ENCODE measurements at places on chromosomes 13 and 19.

DNA sequence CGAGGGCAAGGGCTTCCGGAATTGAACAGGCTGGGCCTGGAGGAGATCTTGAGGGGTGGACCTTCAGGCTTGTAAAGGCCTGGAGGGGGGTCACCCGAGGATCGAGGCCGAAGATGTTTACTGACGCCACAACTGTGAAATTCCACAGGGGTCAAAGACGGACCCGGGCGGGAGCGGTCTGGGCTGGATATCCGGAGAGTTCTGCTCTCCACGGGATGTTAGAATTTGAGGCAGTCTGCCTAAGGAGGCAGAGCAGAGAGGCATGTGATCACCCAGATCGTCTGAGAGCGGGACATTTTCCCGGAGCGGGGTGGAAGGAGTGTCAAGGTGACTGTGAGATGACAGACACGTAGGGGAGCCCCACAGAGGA lies 13.2 kb downstream of the KLHL26 start:
- peak; percentile 70 for DNase-seq

- peak; percentile 77 for DNase-seq
Observed at GRCh38 chr19:48330012-48330681, 4.8 kb downstream of the EMP3 start.

DNA sequence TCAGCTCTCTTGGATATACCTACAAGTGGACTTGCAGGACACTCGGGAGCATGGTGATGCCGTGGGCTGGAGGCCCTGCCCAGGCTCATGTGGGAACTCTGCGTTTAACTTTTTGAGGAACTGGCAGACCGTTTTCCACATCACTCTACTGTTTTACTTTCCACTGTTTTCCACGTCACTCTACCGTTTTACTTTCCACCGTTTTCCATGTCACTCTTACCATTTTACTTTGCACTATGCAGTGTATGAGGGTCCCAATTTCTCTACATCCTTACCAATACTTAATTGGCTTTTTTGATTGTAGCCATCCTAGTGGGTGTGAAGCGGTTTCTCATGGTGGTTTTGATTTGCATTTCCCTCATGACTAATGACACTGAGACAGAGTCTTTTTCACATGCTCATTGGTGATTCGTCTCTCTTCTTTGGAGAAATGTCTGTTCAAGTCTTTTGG lies 40.5 kb downstream of the GATAD2A start:
- no peak for DNase-seq

DNA sequence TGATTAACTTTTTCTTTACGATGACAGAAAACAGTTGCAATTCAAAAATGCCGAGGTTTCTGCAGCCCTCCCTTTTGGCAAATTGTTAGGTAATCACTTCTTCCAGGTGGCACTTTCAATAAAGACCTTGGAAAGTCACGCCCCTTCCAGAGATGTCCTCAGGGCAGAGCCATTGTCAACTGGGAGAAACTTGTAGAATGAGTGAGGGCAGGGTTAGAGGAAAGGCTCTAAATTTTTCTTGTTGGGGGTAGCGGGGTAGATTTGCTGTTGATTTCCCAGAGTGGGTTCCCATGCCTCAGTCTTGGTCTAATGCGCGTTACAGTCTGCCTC lies 421.1 kb downstream of the FGF9 start:
- DNase-seq = no peak

DNA sequence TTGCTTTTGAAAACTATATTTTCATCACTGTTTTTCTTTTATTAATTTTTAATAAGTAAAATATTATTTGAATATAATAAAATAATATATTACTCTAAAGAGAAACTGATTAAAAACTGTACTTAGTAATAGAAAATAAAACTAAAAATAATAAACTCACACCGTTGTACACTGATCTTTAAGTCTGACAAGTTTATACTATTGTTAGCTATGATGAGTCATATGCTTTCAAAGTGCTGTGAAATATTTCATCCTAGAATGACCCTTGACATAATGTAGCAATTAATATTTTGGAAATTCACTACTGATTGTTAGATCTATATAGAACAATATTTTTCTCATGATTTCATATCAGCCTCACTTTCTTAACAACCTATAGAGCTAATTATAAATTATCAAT lies 1040.6 kb upstream of the SPRY2 start:
- DNase-seq = no peak

DNA sequence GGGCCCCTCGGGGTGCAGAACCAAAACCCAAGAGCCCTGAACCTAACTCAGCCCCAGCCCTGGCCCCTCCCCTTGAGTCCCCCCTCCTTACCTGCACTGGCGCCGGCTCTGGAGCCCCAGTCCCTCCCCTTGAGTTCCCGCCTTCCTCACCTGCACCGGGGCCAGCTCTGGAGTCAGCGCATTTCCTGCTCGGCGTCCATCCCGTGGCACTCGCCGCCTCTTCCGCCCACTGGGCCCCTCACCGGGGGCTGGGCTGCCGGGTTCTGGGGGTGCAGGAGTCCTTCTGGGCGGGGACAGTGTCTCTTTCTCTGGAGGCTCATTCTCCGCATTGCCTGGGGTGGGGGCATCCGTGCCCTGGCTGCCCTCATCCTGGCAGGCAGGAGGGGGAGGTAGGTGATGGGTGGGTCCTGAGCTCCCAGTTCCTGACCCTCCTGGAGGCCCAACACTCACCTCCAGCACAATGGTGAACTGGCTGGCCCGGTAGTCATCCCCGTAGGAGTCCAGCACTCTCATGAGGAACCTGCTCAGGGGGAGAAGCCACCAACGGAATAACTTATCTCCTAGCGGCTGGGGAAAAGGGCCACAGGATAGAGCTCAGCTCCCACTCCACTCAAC lies 5.3 kb downstream of the NDUFA3 start:
- DNase-seq = no peak

DNA sequence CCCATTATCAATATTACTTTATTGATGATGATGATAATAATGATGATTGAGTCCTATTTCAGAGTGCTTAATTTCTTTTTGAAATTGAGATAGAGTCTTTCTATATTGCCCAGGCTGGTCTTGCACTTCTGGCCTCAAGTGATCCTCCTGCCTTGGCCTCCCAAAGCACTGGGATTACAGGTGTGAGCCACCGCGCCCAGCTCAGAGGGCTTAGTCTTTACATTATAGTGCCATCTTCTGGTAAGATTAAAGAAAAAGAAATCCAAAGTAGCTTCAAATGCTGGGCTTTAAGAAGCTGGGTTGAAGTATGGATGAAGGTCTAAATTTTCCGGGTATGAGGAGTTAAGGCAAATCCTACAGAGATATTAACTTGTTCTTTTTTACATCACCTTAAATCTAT lies 3.4 kb upstream of the ZNF333 start:
- no peak for DNase-seq

DNA sequence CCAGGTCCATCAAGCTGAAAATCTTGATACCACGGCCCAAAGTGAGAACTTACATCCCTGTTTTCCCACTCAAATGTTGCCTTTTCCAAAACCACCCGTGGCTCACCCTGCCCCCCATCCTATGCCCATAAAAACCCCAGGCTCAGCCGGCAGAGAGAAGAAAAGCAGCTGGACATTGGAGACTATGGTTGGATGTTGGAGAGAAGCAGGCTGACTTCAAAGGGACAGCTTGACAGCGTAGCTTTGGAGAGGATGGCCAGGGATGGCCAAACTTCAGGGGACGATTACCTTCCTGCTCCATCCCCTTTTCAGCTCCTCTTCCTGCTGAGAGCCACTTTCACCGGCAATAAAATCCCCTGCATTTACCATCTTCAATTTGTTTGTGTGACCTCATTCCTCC lies 3.5 kb upstream of the ZNF792 start:
- no peak for DNase-seq

- DNase-seq = no peak
Observed at GRCh38 chr19:50759886-50760285, 10.4 kb upstream of the GPR32 start.

GRCh38 chr13:28490061-28490460 lies 4.9 kb downstream of the FLT1 start:
- no peak for DNase-seq

GRCh38 chr13:87259479-87260083 lies 411.6 kb upstream of the SLITRK5 start:
- DNase-seq = no peak

- no peak for DNase-seq
Observed at GRCh38 chr19:4232614-4233281, 3.4 kb downstream of the EBI3 start.

DNA sequence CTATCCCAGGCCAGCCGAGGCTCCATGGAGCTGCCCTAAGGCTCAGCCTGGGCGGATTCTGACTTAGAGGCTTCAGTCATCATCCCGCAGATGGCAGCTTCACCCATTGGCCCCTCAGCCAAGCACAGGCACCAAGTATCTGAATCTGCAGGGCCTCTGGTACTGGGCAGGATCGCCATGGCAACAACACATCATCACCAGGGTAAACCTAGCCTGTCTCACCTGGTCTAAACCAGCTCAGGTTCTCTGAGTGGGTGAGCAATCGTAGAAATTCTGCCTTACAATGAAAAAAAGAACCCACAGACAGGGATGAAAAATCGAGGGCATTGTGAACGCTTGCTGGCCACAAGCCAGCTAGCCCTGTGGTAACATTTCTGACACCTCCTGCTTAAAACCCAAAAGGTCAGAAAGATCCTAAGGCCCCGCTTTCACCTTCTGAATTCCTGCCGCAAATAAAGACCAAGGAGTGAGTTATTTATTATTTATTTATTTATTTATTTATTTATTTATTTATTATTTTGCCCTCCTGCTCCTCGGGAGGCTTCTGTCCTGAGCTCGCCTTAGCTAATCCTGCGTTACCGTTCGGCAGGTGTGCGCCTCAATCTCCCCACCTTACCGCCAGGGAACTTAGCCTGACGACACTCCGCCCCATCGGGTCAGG lies 12.0 kb upstream of the CEACAM21 start:
- no peak for DNase-seq

DNA sequence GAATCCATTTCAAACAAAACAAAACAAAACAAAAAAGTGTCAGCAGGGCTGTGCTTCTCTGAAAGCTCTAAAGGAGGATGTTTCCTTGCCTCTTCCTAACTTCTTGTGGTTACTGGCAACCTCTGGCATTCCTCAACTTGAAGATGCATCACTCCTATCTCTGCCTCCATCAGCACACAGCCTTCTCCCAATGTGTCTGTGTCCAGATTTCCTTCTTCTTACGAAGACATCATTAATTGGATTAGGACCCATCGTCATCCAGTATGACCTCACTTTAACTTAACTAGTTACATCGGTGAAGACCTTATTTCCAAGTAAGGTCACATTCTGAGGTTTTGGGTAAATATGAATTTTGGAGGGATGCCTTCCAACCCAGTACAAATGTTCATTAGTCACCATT lies 33.8 kb upstream of the GTF2F2 start:
- DNase-seq = no peak
